ENCODE measurements at places on chromosomes 12 and 14.

GRCh38 chr14:36519431-36520321 is at the start of gene NKX2-1:
Gene NKX2-1 (minus strand): TSS chr14:36520232. CDS start chr14:36520129, 103 bp downstream.
- DNase-seq = no peak

DNA sequence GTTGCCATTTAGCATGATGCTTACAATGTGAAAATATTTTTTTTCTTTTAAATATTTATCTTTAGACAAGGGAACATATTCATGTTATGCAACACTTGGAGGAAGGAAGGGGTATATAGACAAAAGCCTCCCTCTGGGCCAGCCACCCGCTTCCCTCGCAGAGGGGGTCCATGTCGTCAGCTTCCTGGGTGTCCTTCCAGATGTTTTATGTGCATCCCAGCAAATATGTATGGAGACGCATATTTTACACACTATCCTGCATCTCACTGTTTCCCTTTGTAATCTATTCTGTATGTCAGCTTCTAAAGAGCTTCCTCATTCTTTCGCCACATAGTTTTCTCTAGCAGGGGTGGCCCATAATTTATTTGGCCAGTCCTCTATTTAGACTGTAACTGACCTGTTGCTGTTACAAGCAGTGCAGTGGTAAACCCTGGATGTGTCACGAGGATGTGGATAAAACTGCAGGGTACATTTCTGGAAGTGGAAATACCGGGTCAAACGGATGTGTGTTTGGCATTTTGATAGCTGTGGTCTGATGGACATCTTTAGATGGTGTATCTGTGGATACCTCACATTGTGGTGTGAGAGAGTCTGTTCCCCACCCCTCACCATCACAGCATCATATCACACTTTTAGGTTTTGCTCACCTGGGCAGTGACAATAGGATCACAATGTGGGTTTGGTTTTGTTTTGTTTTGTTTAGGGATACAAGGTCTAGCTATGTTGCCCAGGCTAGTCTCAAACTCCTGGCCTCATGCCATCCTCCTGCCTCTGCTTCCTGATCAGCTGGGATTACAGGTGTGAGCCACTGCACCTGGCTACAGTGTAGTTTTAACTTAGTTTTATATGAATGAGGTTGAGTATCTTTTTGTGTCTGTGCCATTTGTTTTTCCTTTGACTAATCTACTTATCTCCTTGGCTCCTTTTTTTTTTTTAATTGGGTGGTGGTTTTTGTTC is 31.6 kb downstream of the FAM222A start:
- DNase-seq = no peak

DNA sequence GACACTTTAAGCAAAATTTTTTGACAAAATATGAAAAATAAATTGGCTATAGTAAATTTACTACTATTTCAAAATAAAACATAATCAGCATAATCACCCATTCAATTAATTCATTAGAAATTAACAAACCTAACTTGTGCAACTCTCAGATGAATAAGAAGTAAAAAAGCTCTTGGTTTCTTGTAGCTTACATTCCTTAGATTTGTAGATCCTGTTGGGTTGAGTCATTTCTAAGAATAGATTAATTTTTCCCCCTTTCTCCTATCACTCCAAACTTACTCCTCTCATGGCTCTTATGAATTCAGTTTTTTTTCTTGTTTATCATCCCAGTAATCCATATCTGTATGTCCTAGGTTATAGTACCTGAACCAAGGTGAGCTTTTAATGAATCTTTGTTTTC is 230.9 kb upstream of the LRIG3 start:
- no peak for DNase-seq

GRCh38 chr14:46215801-46216200 is 435.8 kb downstream of the RPL10L start:
- DNase-seq = no peak

DNA sequence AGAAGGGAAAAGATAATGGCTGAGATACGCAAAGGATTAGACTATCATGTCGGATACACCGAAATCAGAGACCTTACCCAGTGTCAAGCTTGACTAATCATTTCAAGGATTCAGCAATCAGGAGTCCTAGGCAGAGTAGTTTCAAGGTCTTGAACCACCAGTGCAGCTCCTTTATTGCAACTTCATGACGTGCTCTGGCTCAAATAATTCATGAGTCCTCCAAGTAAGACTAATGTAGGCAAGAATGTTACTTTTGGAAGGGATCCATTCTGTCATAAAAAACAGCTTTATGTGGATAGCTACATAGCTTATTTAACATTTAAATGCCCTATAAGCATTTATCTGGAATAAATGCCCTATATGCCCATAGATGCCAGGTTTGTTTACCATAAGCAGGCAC is 123.2 kb downstream of the LMO3 start:
- no peak for DNase-seq

DNA sequence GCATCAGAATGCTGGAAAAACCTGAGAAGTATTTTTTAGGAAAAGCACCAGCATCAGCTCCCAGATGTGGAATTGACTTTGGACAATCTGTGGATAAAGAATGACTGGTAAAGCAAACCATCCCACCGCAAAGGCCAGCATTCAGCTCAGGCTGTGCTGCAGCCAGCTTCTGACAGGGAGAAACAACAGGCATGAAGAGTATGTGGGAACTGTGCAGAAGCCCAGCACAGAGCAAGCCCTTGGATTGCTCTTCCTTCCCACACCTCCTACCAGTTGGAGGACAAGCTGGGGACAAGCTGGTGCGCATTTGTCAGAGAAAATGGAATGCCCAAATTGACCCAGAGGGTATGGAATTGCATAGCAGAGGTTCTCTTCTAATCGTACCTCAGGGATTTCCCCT is 228.1 kb downstream of the ANO2 start:
- DNase-seq = no peak

GRCh38 chr14:55846826-55847446 is 266.9 kb downstream of the KTN1 start:
- DNase-seq = no peak

DNA sequence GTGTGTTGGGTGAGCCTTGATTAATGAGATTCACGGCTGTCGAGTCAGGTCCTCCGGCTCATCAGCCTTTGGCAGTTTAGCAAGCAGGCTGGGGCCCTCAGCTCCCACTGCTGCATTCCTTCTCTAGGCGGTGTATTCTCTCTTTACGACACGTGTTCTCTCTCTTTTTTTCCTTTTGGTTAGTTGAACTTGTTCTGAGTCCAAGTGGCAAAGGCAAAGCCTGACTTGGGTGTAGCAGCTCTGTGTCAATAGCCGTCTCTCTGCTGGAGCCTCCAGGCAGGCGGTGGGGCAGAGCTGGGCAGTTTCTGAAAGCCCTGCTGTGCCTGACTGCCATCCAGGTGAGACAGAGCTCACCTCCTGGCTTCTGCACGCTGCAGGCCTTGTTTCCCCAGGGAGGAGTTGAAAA is 46.6 kb downstream of the SUSD6 start:
- no peak for DNase-seq

DNA sequence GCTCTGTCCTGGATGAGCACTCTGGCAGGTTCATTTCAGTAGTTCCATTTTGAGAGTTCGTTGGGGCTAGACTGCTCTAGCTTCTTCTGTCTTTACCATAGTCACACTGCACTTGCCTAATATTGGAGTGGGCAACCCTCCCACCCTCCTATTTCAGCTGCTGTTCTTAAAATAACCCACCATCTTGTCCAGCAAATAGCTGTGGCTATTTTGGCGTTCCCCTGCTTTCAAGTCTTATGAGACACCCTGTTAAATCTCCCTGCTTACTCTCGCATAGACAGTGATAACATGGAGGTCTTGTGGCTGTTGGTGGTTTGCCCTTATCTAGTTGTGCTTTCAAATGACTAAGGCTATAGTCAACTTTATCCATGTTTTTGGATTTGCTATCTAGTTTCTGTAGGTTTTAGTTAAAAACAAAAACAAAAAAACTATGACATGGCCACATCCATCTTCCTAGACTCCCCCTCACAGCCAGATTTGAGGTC is 65.5 kb downstream of the LRP6 start:
- DNase-seq = no peak

- no peak for DNase-seq
Observed at GRCh38 chr12:127429551-127430285, 837.3 kb upstream of the TMEM132C start.

GRCh38 chr14:78451319-78451695 is 281.1 kb downstream of the NRXN3 start:
- no peak for DNase-seq

DNA sequence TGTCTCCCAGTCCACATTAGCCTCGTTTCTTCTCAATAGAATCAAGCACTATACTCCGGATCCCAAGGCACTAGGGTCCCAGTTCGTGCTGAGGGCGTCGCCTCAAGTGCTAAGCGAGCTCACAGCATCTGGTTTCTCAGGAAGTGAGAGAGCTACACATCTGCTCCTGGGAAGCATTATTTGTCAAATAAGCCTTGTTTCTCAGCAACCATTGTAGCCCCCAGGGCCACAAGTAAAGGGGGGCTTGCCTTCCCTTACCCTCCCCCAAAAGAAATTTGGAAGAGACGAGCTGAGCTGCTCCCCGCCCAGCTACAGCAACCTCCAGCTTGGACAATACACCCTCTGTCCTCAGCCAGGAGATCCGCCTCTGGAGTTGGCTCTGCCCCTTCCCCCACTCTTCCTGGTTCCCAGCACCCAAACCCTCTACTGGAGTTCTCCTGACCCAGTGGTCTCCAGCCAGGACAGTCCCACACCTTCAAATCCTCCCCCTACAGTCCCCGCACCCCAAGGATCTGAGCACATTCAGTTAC is 5.7 kb upstream of the TNS2 start:
- DNase-seq = no peak

GRCh38 chr12:62776575-62776974 is 158.4 kb downstream of the PPM1H start:
- no peak for DNase-seq

- no peak for DNase-seq
Observed at GRCh38 chr14:40983604-40984003, 623.1 kb upstream of the LRFN5 start.

- DNase-seq = no peak
Observed at GRCh38 chr12:128137140-128137539, 129.8 kb upstream of the TMEM132C start.
